ENCODE measurements at places on chromosomes 12 and 14.

DNA sequence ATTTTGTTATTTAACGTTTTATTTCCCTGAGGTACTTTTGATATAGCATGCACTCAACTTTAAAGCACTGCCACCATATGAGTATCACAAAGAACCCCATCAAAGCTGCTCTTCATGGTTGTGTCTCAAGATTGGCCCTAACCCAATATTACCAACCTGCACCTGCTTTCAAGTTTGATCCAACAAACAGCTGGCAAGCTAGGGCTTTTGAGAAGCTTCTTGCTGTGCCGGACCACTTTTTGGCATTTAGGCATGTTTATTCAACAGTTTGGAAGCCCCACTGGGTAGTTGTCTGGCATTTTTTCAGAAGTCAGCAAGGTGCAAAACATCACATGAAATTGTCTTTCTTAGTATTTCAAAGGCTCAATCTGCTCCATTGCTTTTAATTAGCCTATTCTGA is 137.2 kb upstream of the PLEKHA5 start:
- no peak for DNase-seq

DNA sequence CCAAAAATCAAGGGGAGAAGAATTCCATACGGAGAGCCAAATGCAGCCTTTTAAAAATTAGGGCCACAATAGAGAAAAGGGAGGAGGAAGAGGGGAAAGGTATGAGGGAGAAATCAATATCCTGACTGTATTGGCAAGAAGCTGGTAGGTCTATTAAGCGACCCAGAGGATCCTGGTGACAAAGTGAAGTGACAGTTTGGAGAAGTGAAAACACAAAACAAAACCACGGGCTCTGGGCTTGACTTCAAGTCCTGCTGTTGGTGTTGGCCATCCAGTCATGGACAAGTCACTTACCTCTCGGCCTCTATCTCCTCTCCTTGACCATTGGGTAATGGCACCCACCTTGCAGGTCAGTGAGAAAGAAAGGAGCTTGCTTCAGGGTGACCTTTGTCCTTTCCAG is 47.0 kb upstream of the KCNA5 start:
- no peak for DNase-seq

- no peak for DNase-seq
These were observed 84.4 kb downstream of the NINJ2 start for GRCh38 chr12:578748-579419.

- no peak for DNase-seq
These were observed 5.7 kb upstream of the OAS3 start for GRCh38 chr12:112932485-112933128.

DNA sequence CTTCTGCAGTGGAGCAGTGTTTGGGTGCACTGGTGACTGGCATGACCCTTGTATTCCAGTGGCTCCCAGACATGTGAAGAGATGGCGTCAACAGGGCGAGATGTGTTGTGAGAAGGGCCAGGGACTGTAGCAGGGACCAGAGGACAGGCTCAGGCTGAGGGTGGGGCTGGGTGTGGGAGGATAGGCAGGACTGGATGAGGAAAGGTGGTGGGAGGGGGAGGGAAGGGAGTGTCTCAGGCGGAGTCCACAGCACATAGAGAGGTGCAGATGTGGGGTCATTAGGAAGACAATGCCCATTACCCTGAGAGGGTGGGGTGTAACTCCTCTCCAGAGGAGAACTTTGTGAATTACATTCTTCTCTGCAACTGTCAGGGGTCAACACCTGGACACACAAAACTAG is 78.5 kb downstream of the DICER1 start:
- DNase-seq: no peak

GRCh38 chr12:93783832-93784231 is 106.7 kb downstream of the CRADD start:
- peak; percentile 36 for DNase-seq

DNA sequence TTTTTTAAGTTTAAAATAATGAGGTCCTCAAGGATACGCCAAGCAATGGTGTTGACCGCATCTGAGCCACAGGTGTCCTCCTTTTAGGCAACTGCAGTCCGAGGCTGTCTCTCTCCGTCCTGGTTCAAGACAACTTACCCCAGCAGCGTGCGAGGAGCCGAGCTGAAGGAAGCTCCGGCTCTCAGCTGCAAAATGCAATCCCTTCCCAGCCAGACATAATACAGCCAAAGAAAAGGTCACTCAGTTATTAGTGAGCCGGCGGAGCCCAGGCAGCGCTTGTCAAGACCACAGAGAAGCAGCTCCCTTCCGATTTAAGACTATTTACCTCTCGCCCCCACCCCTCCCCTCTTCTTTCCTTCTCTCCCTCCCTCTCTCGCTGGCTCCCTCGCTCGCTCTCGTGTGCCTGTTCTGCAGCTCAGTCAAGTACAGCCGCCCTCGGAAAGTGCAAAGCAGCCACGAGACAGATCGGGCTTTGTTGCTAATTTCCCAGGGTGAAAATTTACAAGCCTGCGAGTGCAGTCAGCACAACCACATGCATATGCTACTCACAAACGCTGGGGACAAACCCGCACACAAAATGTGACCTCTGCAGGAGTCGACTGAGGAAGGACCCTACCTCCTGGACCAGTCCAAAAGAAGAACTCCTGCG is 363 bp upstream of the LMO3 start:
- no peak for DNase-seq

DNA sequence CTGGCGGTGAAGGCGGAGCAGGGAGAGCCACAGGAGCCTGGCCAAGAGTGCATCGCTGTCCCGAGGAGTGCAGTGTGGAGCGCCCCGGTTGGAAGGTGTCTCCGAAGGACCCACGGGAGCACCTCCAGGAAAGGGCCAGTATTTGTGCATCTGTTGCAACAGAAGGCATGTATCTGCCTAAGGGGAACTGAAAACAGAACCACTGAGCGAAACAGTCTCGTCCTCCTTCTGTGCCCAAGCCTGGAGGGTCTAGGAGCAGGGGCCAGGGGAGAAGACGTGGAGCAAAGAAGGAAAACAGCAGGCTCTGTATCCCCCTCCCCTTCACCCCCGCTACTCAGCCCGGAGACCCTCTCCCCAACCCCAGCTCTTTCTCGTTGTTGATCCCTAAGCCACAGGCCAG is 5.3 kb upstream of the LRRC10 start:
- DNase-seq: no peak

- no peak for DNase-seq
These were observed 177.8 kb upstream of the DIO2 start for GRCh38 chr14:80388980-80389711.

- DNase-seq: no peak
These were observed 278.3 kb downstream of the DPF3 start for GRCh38 chr14:72615451-72616121.

GRCh38 chr14:64114796-64115195 is 179.4 kb downstream of the ESR2 start:
- no peak for DNase-seq

DNA sequence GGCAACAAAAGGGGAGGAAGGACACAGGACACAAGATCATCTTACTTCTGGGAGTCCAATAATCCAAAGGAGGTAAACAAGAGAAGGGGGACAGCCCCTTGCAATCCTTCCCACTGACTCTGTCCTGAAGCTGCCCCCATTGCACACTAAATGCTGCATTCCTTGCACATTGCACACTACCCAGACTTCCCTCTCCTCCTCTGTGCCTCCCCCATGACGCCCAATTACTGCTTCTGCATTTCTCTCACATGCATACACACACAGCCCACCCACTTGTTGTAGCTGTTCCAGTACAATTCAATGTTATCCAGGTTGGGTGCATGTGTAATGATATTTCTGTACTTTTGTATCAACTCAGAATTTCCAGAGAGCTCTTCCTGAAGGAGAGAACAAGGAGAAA is 5.5 kb downstream of the NDRG2 start:
- no peak for DNase-seq

DNA sequence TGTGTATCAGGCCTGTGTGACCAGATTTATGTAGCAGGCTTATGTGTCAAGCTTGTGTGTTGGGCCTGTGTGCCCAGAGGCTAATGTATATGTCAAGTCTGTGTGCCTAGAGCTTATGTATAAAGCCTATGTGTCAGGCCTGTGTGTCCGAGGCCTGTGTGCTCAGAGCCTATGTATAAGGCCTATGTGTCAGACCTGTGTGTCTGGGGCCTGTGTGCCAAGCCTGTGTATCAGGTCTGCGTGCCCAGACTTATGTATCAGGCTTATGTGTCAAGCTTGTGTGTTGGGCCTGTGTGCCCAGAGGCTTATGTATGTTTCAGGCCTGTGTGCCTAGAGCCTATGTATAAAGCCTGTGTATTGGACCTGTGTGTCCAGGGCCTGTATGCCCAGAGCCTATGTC is 249.3 kb upstream of the AVPR1A start:
- no peak for DNase-seq

DNA sequence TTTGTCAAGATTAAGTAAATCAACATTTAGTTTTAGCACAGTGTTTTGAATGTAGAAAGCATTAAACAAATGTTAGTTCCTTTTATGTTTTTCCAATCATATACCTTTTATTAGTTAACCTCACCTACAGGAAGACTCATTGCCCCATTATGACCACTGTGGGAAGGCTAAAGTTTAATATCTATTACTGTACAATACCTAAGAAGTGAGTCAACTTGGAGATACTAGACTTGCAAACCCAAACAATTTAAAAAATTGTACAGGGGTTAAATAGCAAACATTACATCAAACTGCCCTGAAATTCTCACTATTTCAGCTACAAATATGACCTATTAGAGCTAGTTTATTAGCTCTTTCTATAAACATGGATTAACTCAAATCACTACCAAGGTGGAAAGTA is 8.6 kb upstream of the G2E3 start:
- no peak for DNase-seq

- no peak for DNase-seq
These were observed 132.9 kb upstream of the SSTR1 start for GRCh38 chr14:38074754-38075153.

- DNase-seq: no peak
These were observed 3.5 kb downstream of the VWF start for GRCh38 chr12:6120796-6121473.

- DNase-seq: no peak
These were observed 107.9 kb downstream of the MYRFL start for GRCh38 chr12:69932676-69933552.

GRCh38 chr12:41441180-41441579 is 253.1 kb downstream of the PDZRN4 start:
- no peak for DNase-seq

- DNase-seq: no peak
These were observed 24.7 kb upstream of the MYBPC1 start for GRCh38 chr12:101570047-101570446.

All from stimulated activated CD4-positive, alpha-beta T cell treated with anti-CD3 and anti-CD28 coated beads, Interleukin-15, amount 100 ng/mL, for 48 hours (primary cell).